Fibroblast of skin of left biceps (primary cell): ENCODE measurements at places on chromosomes 12 and 14.

- no peak for DNase-seq
Observed at GRCh38 chr12:30164382-30165318, 380.9 kb upstream of the TMTC1 start.

- no peak for DNase-seq
Observed at GRCh38 chr12:93109551-93110203, 180.6 kb upstream of the EEA1 start.

DNA sequence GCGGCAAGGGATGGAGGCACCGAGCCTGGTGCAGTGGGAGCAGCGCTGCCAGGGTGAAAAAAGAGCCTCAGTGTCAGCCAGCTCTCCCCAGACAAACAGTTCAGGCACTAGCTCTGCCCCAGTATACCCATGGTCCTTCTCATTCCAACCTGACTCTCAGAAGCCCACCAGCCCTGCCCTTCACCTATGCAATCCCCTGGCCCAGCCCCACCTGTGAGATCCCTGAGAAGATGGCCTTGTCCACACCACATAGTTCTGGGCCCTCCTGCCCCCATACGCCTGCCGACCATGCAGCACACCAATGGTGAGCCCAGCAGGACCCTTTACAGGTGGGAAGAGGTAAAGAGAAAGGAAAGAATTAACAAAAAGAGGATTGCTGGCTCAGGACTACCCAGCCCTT is 6.5 kb downstream of the KMT2D start:
- no peak for DNase-seq

GRCh38 chr12:105348561-105348960 is 18.1 kb downstream of the C12orf75 start:
- DNase-seq, result no peak

- DNase-seq, result no peak
Observed at GRCh38 chr14:67555518-67556090, 22.5 kb downstream of the PLEKHH1 start.

DNA sequence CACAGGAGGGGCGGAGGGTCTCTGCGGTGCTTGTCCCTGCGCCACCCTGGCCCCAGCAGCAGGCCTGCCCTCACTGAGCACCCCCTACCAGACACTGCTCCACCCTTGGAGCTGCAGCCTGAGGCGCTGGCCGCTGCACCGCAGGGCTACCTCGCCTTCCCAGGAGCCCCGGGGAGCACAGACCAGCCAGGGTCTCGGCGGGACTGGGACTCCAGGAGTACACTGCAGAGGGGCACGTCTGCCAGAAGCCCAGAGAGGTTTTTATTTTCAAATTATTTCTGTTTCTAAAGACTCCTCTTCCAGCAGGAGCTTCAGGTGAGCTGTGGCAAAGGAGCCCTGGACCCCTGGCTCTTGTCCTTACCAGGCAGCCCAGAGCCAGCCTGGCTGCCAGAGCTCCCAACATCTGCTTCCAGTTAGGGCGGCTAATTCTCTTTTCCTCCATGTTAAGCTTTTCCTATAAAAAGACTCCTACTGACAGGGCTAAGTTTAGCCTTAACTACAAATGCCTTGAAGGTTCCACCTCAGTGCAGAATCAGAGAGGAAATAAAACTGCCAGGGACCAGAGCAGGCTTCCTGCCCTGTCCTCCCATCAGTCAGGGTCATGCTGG is 26.4 kb downstream of the DEGS2 start:
- DNase-seq, result no peak

DNA sequence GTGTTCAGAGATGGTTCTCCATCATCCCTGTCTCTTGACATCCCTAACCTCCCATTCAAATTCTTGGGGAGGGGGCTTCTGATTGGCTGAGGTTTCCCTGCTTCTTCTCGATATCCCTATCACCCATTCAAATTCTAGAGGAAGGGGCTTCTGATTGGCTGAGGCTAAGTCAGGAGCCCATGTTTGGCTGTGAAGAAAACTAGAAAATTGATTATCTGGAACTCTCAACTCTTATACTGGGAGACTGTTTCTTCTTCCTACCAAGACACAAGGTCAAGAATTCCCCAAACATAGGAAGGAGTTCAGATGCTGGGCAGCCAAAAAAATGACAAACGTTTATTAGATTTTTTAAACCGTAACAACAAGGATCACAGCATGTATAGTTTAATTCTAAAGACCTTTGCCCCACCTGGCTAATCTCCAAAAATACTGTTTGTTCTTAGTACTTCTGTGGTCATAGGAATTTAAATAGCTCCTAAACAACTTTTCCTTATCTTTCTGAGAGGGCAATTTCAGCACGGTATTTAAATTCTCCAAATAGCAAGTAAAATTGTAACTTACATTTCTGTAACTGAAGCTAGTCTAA is 26.4 kb downstream of the SPIC start:
- no peak for DNase-seq

GRCh38 chr12:39272871-39273655 is 169.9 kb downstream of the KIF21A start:
- no peak for DNase-seq

- DNase-seq, result no peak
Observed at GRCh38 chr12:121096199-121096798, 36.4 kb upstream of the P2RX7 start.
